ENCODE measurements at places on chromosomes 5 and 9. TPM values are rescaled to one million over a fixed set of nuclear protein-coding genes. Genes with fewer than 3 reads are reported as not detected.

FGD3 gene
- 3.8 TPM for polyA plus RNA-seq

DOLK gene
- 7.3 TPM for polyA plus RNA-seq

ALDOB gene
- 0.51 TPM for polyA plus RNA-seq

SPINK14 gene
- not detected for polyA plus RNA-seq

Measured in forelimb muscle (tissue), 1 donor.